Left lung (tissue), 14 donors: ENCODE measurements at places on chromosomes 2 and 18.

- DNase-seq = peak; percentile 51
Measured at GRCh38 chr2:240256704-240257637, 116.5 kb upstream of the OTOS start.

DNA sequence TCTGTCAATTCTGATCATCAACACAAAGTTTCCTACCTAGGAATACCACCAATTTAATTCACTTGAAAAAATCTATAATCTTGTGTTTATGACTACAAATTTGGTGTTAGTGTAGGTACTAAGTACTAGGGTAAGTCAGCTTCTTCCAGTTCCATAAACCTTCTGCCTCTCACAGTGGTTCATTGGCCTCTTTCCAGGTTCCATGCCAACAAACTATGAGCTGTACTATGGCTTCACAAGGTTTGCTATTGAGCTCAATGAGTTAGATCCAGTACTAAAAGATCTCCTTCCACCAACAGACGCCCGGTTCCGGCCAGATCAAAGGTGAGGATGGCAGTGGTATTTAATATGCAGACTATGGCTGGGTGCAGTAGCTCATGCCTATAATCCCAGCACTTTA lies 58.8 kb downstream of the PRKRA start:
- no peak for DNase-seq

- DNase-seq = no peak
Measured at GRCh38 chr2:174776223-174776622, 12.0 kb upstream of the CHRNA1 start.

DNA sequence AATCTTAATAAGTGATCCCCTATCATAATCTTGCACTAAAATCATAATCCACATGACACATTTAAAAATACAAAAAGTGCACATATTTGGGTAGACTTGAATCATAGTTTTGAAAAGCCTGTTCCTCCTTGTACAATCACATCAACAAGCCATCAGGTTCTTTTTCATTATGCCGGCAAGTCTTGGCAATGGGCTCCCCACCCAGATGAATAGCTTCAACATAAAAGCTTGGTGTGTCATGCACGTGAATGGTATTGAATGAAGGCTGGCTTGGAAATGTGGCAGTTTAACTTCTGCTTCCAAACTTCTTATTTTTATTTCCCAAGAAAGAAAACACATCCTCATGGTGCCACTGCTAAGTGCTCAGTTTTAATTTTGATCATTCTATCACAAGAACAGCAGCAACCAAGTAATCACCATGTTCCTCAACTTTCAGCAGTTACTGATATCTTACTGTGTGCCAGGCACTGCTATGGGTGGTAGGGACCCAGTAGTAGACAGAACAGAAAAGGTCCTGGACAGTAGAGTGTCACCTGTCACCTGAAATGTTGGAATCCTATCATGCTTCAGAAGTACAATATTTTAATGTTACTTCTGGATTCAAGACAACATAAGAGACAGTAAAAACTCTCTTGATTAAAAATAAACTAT lies 89.9 kb downstream of the AP1S3 start:
- no peak for DNase-seq

- DNase-seq = no peak
Measured at GRCh38 chr2:216777637-216778273, 82.1 kb downstream of the TNP1 start.
